ENCODE measurements at places on chromosomes 16 and 17.
A peak's percentile ranks its signal among the peaks of the same experiment; 100 is the strongest.

GRCh38 chr17:20180661-20181060 is 171.5 kb downstream of the SPECC1 start:
- no peak for DNase-seq

DNA sequence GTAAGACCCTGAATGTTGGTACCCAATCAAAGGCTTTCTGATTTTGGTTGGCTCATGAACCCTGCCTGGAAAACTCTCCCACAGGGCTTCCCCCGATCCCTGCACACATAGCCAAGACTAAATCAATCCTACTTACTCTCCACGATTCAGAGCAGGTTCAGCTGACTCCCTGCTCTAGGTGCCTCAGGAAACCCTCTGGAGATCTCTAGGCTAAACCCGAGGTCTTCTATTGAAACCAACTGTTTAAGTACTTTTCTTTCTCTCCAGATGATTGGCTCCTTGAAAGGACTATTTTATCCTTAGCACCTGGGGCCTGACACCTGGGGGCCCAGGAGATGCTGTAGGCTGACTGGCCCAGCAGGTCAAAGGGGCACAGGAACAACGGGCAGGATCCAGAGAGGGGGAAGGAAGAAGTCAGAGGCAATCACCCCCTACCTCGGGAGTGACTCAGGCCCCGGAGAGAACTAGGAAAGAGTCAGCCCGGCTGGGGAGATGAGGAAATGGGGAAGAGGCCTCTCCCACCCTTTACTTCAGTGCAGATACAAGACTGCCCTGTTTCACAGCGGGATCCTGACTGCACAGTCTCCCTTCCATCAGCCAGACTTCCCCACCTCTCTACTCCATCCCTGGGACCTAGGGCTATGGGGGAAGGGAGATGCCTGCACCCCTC is 2.0 kb downstream of the TBC1D10B start:
- DNase-seq: no peak

DNA sequence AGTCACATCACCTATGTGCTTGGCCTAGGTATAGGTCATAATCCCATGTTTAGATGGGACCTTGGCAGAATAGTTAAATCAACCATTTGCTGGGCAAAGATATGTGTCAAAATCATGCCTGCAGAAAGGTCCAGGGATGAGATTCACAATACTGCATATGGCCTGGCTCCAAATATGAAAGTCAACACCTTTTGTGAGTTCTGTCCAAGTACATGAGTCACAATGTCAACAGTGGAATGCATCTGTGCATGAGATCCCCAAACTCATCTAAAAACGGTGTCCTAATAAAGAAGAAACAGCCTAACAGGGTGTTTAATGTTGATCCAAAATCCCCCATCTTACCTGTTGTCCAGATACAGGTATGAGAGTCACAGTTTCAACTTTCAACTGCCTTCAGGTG is 1847.5 kb downstream of the TP53TG3F start:
- DNase-seq: no peak

DNA sequence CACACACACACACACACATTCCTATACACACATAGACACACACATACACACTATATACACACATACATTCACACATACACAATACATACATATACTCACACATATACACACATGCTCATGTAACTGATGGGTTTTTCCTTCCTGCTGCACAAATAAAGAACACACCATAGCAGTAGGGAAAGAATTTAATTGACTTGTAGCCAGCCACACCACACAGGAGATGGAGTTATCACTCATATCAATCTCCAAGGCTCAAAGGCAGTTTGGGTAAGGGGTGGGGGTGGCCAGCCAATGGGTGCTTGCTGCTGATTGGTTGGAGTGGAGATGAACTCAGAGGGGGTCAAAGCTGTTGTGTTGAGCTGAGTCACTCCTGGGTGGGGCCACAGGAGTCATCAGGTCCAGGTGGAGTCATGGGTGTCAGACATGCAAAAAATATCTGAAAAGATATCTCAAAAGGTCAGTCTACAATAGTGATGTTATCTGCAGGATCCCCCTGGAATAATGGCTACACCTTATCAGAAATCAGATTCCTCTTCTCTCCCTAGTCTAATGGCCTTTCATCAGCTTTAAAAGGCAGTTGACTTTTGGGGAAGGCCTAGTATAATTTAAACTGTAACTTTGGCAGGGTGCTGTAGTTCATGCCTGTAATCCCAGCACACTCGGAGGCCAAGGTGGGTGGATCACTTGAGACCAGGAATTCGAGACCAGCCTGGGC is 46.1 kb downstream of the WSB1 start:
- no peak for DNase-seq

GRCh38 chr17:17696882-17697633 is 15.8 kb downstream of the RAI1 start:
- no peak for DNase-seq

DNA sequence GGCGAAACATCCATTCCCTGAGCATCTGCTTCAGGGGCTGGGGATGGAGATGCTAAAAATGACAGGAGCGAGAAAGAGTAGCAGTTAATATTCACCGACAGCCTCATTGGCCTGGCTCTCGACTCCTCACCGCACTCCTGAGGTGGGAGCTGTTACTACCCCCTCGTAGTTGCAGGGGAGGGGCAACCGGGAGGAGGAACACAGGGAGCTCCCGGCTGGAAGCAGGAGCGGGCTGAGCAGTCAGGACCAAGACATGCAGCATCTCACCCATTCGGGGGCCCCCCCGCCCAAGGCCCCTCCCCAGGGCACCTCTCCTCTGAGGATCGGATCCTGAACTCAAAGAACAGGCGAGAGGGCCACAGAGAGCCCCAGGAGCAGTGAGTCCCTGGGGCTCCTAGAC is 4.5 kb upstream of the ACSF3 start:
- no peak for DNase-seq

- DNase-seq: peak; percentile 50
These were observed 18.0 kb upstream of the PMFBP1 start for GRCh38 chr16:72189865-72190371.

DNA sequence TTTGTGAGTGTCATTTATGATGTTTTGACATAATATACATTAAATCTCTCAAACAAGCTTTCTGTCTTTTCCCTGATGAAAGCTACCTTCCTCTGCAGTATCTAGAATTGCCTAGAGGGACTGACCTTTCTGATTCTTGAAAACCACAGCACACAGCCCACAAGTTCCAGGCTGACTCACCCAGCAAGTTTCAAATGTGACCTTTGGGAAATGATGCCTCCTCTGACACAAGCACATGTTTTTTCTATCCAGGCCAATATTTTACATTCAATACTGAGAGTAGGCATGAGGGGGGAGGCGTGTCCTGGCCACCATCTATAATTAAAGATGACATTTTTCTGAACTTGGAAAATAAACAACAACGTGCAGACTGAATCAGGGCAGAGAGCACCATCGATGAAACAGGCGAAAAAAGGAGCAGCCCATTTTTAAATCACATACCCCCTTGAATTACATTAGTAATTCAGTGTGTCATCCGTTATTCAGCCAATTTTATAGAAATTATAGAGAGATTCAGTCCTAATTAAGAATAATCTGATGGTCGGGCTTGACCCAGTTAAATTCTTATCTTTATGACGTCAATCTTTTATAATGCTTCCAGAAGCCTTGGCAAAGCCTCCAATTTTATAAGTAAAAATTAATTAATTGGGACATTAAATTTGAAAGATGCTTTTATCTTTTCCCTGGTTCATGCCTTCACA is 292.6 kb upstream of the CDH11 start:
- DNase-seq: no peak

- DNase-seq: no peak
These were observed 14.9 kb downstream of the SNF8 start for GRCh38 chr17:48929812-48930165.

- DNase-seq: peak; percentile 57
These were observed 11.5 kb upstream of the ZC3H18 start for GRCh38 chr16:88558457-88559442.

DNA sequence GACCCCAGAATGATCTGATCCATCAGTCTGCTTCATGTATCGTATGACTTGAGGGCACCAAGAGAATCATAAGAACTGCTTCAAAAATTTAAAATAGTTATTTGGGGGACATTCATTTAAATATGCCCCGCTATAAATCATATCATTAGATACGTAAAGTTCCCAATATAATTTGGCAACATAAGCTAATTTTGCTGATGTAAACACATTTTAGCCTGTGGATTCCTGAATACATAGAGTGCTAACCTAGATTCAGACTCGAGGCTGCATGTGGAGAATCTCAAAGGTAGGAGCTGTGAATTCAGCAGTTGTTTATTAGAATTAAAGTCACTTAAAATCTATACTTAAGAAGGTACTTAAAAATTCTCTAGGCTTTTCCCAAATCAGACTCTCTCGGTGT is 24.9 kb downstream of the ANKFN1 start:
- no peak for DNase-seq

DNA sequence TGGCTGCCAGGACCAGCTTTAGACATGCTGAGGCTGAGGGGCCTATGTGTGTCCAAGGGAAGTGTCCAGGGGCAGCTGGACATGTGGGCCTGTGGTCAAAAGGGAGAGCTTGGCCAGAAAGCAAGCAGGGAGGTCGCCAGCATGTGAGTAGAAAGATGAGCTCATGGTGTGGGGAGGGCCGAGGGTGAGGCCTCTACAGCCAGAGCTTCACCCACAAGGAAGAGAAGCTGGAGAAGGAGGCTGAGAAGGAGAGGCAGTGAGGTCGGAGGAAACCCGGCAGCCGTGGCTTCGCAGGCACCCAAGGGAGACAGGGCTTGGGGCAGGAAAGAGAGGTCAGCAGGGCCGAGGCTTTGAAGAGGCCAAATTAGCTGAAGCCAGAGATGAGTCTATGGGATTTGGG is 4.0 kb upstream of the HSD11B2 start:
- no peak for DNase-seq

GRCh38 chr17:45135978-45136791 is 698 bp downstream of the ACBD4 start:
- no peak for DNase-seq

- DNase-seq: no peak
These were observed 77.0 kb downstream of the HS3ST2 start for GRCh38 chr16:22890976-22891375.

GRCh38 chr17:17873450-17873991 is 36.7 kb upstream of the SREBF1 start:
- DNase-seq: no peak

DNA sequence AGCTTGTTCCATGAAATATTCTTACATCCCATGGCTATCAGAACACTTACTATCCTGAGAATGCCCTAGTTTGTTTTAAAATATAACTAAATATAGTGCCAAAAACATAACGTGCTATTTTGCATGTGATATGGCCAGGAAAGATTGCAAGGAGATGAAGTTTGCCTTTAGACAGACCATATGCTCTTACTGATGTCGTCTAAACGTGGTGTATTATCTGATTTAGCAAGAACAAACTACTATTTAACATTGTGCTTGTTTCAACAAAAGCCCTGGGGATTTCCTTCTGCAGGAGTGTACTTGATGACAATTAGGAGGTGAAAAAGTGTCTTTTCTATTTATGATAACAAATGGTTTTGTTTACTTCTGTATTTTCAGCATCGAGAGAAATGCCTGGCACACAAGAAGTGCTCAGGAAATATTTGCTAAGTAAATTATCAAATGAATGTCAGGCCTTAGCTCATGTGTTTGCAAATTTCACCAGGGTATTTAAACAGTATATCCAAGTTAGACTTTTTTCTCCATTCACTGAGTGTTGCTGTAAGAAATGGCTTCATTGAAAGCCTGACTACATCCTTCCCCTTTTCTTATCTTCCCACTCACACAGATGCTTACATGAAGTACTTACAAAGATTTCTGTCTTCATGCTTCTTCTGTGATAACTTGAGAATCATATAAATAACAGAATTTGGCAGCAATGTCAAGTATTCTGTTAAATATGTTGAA is 1033.6 kb downstream of the CDH8 start:
- no peak for DNase-seq

GRCh38 chr17:78343543-78344201 is 16.2 kb downstream of the SOCS3 start:
- no peak for DNase-seq

DNA sequence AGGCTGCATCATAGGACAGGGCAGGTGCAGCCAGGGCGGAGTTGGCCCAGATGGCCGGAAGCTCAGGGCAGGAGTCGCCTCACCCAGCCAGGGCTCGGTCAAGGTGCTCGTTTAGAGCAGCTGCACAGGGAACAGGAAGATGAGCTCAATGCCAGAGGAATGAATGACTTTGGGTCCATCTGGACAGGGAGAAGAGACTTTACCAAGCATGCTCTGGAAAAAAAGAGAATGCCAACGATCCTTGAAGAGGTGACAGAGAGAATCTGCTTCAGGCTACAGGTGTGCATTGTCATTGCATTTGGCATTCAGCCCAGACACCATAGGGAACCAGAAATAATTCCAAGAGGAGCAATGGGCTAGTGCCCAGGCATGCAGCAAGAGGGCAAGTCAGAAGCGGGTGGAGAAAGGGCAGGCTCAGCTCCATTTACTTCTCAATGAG is 6.7 kb upstream of the MPP3 start:
- DNase-seq: no peak

DNA sequence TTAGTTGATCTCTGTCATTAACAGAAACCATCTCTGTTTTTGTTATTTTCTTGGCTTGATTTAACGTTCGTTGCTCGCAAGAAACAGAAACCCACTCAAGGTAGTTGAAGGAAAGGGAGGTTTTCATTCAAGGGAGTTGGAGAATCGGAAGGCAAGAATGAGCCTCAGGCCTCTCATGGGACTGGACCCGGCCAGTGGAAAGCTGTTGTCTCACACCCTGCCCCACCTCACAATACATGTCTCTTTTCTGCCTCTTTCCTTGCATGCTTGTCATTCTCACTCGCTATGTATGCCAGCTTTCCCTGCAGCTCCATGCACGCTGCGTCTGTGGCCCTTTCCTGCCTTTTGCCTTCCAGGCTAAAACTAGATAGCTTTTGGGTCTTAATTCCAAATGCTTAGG is 18.3 kb downstream of the DCAF7 start:
- DNase-seq: no peak

- DNase-seq: no peak
These were observed 9.1 kb downstream of the ASIC2 start for GRCh38 chr17:33284022-33284421.

DNA sequence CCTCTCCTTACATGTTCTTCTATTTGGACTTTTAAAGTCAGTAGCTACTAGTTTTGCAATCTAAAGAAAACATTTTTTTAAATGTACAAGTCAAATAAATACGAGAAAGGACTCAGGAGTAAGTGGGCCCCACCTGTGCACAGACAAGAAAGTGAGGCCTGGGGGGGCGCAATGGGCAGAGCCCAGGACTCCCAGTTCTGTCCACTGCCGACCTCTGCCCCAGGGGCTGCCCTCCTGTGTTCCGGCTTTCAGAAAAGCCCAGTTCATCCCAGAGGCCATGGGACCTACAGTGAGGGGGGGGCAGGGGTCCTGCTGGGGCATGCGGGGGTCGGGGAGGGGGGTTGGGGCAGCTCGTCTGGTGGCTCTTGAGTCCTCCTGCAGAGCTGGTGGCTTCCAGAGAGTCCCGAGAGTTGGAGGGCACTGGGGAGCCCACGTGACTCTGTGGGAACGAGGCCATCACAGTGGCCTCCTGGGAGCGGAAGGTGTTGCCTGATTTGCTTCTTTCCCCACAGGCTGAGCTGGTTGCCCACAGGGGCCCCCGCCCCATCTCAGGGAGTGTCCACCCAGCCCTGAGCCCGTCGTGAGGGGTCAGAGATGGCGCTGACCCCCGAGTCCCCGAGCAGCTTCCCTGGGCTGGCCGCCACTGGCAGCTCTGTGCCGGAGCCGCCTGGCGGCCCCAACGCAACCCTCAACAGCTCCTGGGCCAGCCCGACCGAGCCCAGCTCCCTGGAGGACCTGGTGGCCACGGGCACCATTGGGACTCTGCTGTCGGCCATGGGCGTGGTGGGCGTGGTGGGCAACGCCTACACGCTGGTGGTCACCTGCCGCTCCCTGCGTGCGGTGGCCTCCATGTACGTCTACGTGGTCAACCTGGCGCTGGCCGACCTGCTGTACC is 2.4 kb downstream of the UTS2R start:
- DNase-seq: no peak

Measured in head of caudate nucleus (tissue), 42 donors.